ENCODE measurements at places on chromosomes 2 and 18.

GRCh38 chr2:64859312-64860212 is 129.6 kb upstream of the SLC1A4 start:
- DNase-seq, result peak; percentile 95

DNA sequence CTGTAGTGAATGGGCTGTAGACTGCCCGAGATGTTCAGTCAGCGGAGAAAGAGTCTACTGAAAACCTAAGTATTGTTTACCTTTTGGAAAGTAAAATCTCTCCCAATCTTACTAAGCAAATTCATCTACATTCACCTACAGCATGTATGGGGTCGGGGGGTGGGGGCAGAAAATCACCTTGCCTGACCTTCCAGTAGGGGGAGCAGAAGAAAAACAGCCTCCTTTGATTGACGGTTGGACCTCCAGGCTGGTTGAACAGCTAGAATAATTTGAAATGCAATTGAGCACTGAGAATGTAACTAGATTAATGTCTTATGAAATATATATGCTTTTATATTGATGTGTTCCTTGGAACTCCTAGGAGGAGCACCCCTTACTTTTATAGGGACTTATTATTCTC is 10.0 kb downstream of the LRATD1 start:
- no peak for DNase-seq

- no peak for DNase-seq
Measured at GRCh38 chr2:23721454-23721826, 205.5 kb downstream of the ATAD2B start.

GRCh38 chr2:14700753-14701152 is 68.2 kb downstream of the LRATD1 start:
- DNase-seq, result peak; percentile 90

DNA sequence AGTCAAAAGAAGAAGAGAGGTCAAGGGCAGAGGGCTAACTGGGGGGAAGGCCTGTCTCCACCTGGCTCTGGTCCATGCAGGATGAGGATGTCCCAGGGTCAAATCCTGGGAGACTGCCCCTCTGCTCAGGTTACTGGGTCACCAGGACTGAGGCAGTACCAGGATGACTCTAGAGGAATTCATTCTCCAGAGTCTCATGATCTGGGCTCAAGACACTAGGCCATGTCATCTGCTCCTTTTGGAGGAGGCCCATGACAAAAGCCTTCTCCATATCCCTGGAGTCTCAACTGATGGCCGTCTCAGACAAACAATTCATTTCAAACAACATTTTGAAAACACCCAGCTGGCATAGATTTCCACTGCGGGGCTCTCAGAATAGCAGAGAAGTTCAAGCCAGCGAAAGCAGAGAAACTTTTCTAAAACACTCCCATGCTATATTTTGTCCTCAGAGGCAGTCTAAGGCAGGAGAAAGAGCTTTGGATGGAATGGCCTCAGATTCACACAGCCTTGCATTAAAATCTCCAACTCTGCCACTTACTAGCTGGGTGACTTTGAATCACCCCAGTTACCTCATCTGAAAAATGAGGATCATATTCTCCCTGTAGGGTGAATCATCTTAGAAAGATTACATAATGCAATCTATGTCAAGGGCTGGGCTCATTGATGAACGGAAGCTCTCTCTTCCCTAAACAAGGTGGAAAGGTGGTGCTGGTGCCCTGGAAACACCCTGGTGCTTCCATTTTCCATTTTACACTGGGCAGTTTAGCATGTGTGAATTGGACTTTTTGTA is 48.8 kb upstream of the LCLAT1 start:
- DNase-seq, result no peak
